ENCODE measurements at places on chromosomes 13 and 19.
A peak's percentile ranks its signal among the peaks of the same experiment; 100 is the strongest.

DNA sequence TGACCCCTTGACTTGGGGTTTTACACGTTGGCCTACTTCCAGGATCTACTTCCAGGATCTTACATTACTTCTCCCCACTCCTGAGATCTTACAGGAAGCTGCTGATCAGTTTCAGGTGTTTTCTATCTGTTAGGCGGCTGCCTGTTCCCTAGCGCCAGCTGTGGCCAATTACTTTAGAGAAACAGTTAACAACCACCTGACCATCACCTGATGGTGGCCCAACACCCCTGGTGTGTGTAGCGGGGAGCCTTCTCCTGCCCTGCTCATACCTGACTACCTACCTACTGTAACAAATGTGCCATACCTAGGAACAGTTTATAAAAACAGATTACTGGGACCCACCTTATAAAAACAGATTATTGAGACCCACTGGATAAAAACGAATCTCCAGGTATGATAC, 2.8 kb upstream of the POP4 start:
- no peak for DNase-seq

- DNase-seq = peak; percentile 98
These were observed at the start of gene BST2 for GRCh38 chr19:17405250-17406045. TSS of gene BST2 (minus strand) at chr19:17405630. CDS start at chr19:17405575, 55 bp downstream.

DNA sequence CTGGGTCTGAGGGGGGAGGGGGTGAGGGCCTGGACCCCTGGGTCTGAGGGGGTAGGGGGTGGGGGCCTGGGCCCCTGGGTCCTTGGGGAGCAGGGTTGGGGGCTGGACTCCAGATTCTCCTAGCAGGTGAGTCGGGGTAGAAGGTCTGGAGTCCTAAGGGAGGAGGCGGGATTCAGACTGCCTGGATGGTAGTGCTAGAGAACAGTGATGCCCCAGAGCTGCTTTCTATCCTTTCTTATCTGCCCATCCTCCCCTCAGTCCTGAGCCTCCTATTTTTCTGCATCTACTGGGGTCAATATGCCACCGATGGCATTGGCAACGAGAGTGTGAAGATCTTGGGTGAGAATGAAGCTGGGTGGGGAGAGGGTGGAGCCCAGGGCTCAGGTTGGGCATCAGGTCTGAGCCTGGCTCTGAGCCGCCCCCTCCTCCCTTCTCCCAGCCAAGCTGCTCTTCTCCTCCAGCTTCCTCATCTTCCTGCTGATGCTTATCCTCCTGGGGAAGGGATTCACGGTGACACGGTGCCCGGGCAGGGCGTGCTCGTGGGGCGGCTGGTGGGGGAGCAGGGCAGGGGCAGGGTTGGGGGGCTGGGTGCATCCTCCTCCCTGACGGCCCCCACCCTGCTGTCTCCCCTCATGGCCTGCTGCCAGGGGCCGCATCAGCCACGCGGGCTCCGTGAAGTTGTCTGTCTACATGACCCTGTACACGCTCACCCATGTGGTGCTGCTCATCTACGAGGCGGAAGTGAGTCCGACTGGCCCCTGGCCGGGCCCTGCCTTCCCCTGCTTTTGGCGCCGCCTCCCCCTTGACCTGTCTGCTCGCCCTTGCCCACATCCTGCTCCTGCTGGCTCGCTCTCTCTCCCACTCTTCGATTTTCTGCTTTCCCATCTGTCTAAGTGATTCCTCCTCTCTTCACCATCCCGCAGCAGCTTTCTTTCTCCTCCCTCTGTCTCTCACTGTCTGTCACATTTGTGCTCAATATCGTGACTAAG, 3.4 kb downstream of the TMEM145 start:
- DNase-seq = peak; percentile 25

GRCh38 chr13:94435604-94436226, 43.8 kb downstream of the DCT start:
- DNase-seq = peak; percentile 77

DNA sequence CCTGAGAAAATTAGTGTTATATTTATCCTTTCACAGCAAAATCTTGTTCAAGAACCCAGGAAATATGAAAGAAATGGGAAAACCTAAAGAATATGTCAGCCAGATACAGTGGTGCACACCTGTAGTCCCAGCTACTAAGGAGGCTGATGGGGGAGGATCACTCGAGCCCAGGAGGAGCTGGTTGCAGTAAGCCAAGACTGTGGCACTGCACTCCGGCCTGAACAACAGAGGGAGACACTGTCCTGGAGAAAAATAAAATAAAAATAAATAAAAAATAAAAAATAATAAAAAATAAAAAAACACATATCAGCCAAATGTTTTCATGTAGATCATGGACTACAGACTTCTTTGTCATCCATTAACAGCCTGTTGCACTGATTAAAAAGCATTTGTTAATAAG, 244.8 kb upstream of the KLHL1 start:
- no peak for DNase-seq

DNA sequence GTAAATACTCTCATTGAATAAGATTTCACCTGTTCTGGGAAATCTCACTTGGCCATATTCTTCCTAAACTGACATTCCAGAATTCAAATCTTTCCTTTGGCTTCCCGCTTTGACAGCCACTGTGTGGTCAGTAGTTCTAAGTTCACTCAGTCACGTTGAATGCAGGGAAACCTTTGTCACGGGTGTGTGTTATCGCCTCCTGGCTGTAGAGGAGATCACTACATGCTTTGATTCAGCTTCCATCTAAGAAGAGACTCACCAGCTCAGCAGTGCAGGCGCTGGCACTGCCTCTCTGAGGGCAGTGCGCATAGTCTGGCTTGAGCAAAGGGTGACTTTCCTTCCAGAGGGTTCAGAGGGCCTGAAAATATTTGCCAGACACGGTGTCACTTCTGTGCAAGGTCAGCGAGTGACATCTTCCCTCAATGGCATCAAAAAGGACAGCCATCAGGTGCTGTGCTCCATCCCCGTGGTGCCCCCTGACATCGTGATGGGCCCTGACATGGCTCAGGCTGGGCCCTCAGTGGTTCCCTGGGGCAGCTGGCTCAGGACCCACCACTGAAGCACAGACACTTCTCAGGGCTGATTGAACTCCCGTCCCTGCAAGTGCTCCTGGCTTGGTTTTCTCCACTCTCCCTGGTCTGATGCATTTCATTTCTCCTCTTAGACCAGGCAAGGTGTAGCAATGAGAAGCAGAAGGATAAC, 635.4 kb upstream of the ARGLU1 start:
- peak; percentile 57 for DNase-seq

DNA sequence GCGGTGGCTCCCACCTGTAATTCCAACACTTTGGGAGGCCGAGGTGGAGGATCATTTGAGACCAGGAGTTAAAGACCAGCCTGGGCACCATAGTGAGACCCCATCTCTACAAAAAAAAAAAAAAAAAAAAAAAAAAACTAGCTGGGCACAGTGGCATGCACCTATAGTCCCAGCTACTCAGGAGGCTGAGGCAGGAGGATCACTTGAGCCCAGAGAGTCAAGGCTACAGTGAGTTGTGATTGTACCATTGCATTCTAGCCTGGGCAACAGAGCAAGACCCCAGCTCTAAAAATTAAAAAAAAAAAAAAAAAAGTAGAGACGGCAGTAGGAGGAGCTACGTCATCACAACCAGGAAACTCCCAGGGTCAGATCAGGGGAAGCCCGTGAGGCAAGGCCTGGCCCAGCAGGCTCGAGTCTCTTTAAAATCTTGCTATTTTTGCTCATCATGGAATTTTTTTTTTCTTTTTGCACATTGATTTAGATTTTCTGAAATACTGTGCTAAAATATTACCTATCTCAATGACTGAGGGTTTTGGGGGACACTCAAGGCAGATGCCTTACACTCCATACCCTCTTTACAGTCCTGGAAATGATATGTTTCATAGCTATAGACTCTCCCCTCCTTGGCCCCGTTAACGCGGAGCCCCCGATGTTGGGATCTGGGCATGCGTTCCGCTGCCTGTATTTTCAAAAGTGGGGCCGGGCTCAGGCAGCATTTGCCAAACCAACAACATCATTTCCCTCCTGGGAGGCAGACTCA, 44.4 kb upstream of the USE1 start:
- no peak for DNase-seq

GRCh38 chr13:25910243-25910642, 141.6 kb downstream of the SHISA2 start:
- DNase-seq = no peak

DNA sequence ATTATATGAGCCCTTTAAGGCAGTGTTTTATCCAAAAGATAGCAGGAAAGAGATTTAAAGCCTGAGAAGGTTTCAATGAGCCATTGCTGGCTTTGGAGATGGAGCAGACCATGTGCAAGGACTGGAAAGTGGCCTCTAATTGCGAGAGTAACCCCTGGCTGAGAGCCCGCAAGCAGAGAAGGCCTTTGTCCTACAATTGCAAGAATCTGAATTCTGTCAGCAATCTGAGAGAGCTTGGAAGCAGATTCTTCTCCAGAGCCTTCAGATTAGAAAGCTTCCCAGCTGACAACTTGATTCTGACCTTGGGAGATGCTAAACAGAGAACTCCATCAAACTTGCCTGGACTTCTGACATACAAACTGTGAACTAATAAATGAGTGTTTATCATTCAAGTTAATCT, 528.7 kb upstream of the KLF12 start:
- no peak for DNase-seq

DNA sequence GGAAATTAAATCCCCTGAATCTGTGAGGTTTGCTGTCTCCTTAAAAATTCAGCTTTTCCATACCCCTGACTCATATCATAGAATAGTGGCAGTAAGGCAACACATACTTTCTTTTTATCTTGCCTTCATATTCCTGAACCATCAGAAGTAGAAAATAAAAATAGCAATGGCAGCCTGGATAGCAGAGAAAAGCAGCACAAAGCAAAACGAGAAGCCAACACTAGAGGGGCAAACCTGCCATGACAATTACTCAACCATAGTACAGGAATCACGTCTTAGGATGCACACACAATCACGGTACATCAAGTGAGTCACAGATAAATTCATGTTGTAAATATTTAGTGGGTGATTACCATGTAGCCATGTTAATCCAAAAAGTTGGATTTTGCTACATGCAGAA, 343.0 kb downstream of the ITGBL1 start:
- DNase-seq = no peak

- peak; percentile 15 for DNase-seq
These were observed 32.4 kb upstream of the EIF3G start for GRCh38 chr19:10152100-10152499.

GRCh38 chr13:107422421-107422820, 792.9 kb downstream of the LIG4 start:
- no peak for DNase-seq

DNA sequence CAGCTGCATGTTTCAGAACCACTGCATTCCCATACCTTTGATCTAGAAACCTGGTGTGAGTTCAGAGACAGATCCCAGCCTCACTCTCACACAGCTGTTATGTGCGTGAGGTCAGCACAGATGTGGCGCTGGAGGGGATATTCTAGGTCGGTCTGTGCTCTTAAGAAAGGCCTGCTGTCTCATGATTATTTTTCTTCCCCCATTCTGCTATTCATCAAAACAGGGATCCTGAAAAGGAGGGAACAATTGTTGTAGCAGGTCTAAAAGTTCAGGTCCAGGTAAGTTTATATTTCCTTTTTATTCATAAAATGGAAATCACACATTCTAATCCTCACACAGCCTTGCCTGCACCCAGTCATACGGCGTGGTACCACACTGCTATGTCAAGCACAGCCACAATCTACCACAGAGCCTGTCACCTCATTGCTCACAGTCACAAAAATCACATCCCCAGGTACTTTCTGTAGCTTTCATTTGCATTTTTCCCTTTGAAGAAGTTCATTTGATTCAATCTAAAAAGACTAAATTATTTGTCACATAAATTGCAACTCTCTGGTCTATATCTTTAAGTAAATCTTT, 867 bp downstream of the ZNF546 start:
- no peak for DNase-seq

DNA sequence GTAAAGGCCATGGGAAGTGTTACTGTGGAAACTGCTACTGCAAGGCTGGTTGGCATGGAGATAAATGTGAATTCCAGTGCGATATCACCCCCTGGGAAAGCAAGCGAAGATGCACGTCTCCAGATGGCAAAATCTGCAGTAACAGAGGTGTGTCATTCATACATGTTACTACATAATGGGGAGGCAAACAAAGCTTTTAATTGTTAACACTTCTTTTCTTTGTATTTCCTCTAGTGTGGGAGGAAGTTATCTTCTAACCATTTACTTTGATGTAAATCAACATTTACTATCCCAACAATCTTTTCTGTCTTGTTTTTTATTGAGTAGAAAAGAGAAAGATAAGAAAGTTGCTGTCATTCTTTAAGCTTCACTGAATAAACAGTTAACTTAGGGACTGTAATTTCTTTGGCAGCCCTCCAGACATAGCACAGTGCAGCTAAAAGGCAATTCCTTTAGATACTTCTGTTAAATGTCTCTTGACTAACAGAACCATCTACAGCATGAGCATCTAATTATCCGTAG, 126.9 kb downstream of the ITGBL1 start:
- DNase-seq = no peak

- DNase-seq = no peak
These were observed 29.0 kb upstream of the WASF3 start for GRCh38 chr13:26528527-26528926.

GRCh38 chr13:40342901-40343300, 323.5 kb downstream of the FOXO1 start:
- DNase-seq = no peak

- DNase-seq = no peak
These were observed 69.4 kb downstream of the PSPC1 start for GRCh38 chr13:19713186-19713965.

DNA sequence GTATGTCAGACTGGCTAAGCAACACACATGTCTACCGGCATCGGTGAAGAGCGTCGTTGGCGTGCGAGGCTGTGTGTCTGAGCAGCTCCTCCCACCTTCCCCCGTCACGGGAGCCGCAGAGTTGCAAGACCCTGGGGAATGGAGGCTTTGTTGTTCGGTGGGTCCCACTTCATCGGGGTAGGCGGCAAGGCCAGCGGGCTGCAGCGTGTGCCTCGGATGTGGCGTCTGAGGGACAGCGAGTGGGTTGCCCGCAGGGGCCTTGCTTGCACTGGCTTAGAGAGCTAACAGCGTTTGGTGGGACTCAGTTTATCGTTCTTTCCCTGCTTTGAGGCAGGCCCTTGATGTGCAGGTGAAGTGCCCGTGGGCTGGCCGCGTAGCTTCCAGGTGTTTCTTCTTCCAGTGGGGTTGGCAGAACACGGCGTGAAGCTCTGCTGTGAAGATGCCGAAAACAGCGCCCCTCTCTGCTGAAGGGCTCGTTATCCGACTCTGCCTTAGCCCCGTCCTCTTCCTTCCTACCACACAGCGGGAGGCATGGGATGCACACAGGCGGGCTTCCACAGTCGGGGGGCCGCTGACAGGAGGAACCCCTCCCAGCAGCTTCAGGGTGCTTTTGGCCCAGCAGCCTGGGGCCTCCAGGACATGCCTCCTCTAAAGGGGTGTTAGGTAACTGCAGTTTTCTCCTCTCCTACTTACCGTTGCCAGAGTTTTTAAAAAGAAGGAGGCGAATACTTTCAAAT, 85.2 kb downstream of the ATP11A start:
- DNase-seq = no peak

DNA sequence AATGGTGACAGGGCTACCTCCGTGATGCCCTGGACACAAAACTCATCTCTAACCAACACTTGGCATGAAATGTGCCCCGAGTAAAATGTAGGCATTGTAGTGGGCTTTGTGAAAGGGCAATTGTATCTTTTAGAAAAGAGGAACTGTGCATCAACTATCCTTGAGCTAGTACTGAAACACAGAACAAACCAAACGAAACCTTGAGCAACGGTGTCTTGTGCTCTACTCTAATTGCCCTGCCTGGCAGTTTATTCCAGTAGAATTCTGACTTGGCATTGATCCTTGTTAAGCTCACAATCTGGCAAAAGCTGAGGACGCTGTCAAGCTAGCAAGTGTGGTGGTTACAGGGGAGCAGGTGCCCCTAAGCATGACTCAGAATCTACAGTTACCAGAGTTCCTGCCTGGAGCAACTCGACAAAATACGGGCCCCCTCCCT, 707.1 kb upstream of the SPRY2 start:
- peak; percentile 76 for DNase-seq
